Karpas-422 (cell line): ENCODE measurements at places on chromosomes 2 and 18. TPM values are rescaled to one million over a fixed set of nuclear protein-coding genes. Genes with fewer than 3 reads are reported as not detected.

Gene GALNT5
- total RNA-seq = not detected in 2 replicates

Gene TSPYL6
- total RNA-seq = 0.60 TPM in 1 of 2 replicates, not detected in the other

Gene DYNAP
- not detected in 2 replicates for total RNA-seq

Gene ICOS
- total RNA-seq = not detected in 2 replicates

Gene REG1B
- total RNA-seq = not detected in 2 replicates

Gene CHRND
- total RNA-seq = not detected in 2 replicates

Gene LYPD6
- total RNA-seq = not detected in 2 replicates

Gene RBM44
- total RNA-seq = 0.07 and 1.2 TPM in 2 replicates

DNA sequence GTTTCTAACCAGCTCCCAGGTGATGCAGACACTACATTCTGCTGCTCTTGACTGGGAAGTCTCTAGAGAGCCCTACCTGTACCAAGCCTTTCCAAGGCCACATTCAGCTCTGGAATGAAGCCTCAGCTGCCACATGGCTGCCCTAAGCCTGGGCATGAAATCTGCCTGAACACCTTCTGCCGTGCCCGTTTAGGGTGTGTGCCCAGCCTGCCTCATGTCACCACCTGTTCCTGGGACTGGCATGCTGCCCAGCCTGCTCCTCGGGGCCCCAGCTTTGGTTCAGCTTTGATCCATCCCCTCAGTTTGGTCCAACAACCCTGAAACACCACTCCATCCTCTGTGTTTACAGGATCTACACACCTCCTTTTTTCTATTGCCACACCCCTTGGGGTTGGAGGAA is 210.9 kb downstream of the L3MBTL4 start:
- DNase-seq = no peak

GRCh38 chr2:72126186-72127100 is 21.2 kb downstream of the CYP26B1 start:
- no peak for DNase-seq

GRCh38 chr2:100831158-100831750 is 11.3 kb downstream of the NPAS2 start:
- no peak for DNase-seq

DNA sequence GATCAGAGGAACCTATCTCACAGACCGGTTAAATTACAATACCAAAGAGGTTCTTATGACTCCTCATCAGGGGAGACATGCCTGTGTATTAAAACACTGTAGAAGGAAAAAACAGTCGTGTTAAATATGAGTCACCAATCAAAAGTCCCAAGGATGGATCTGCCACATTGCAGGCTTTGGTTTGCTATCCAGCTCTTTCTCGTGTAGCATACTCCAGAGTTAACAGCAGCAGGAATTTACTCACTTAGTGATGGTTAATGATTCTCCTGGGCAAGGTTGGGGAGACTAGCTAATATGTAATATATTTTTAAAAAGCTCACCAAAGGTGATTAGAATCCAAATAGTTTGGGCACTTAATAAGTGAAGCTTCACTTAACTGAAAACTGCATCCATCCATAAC is 109.7 kb downstream of the MBD5 start:
- no peak for DNase-seq

DNA sequence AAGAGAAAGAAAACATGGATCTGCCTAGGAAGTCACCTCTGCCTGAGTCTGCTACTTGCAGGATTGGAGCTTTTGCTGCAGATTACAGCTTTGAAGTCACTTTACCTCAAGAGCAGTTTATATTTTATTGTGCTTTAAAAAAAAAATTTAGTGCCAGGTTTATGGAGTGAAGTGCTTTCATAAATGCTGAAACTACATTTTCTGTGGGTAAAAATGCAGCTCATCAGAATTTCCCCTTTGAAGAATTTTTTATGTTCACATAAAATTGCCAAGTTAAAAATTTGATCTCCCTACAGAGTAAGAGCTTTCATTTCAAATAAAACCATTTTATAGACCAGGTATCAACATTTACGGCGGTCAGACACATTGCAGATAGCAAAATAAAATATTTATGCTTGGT is 25.2 kb downstream of the BCL2L11 start:
- DNase-seq = no peak

DNA sequence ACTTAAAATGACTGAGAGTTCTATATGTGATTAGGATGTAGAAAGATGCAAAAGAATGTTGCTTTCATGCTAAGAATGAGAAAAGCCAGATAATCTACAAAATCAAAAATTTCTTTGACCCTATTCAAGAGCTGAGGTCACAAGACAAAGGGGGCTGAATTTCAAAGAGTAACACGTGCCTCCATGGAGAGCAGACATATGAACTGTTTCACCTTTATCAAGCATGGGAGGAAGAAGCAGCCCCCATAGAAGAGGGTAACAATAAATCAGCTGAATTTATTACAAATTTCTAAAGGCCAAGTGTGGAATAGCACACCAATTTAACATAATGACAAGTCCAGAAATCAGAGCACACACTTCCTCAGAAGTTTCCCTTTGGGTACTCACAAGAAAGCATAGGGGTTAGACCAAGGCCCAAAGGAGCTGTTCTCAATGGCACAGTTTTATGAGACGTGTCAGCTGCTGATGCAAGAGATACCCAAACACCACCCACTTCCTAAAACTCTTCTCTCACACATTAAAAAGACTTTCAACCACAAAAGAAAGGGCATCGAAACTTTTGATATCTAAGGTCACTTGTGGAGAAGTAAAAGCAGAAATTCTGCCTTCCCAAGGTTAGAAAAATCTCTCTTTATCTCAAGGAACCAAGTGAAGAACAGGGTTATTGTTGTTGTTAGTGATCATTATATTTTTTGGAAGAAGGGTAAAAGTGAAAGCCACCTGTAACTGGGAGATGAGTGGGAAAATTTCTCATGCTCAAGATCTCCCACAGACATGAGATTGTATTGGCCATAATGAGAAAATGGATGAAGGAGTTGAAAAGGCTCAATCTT is 950.1 kb downstream of the TRIB2 start:
- DNase-seq = no peak

DNA sequence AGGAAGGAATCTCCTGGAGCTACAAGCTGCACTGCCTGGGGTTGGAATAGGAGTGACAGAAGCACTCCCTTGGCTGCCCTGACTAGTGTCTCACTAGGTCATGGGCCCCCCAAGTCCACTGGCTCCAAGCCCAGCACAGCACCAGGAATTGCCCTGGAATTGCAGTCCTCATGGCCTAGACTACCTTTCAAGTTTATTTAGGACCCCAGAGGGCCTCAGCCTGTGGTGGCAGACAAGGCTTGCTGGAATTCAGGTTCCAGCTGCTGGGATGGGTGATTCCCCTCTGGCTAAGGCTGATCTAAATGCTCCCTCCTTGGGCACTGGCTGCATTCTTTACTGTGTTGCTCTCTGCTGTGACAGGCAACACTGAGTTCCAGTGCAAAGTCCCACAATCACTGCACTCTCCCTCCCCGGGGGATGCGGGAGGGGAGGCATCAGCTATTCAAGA is 14.0 kb downstream of the STRADB start:
- DNase-seq = no peak

DNA sequence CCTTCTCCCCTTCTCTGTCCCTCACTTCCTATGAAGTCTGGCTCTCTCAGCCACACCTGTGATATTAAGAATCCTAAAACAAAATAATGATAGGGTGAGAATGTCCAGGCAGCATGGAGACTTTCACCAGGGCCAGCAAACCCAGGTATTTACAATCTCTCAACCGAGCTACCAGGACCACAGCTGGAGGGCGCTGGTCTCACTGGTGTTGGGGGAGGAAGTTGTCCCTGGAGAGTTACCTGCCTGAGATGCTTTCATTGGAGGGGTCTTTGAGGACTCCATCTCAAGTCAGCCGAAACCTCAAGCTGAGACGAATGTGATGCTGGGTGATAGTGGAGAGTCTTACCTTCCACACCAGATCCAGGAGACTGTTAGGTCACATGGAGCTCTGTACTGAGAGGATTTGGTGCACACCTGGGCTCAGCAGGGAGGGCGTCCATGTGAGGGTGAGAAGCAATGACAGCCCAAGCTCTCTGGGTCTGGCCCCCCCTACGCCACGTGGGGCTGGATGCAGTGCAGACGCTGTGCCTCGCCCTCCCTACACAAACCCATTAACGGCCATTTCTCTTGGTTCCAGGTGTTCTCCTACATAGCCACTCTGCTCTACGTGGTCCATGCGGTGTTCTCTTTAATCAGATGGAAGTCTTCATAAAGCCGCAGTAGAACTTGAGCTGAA is 27.4 kb downstream of the MAL start:
- no peak for DNase-seq

DNA sequence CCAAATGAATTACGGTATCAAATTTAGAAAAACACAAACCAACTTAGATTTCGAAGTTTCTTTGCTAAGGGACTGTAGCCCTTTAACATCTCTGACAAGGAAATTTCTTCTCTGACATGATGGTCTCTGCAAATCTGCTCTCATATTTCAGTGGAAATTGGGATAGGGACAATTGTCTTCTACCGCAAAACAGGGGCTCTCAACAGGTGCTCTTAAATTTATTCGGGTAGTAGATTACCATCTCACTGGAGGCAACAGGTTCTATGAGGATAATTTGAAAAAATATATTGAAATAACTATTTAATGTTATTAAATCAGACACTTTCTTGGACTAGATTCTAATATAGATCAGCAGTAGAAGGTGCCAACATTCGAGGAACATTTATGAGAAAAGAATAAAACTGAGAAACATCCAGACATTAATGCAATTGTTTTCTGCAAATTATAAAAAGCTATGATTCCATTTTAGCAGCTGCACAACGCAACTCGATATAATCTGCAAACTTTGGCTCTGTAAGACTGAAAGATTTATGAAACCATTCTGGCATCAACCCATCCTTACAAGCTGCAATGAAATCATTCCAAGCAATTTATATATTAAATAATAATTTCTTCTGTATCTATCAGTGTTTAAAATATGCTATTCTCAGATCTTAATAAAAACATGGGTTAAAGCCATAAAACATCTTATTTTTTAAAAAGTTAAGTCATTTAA is 10.0 kb upstream of the BCL2 start:
- no peak for DNase-seq

- DNase-seq = no peak
Observed at GRCh38 chr2:36655453-36655852, 41.1 kb upstream of the VIT start.

- DNase-seq = no peak
Observed at GRCh38 chr2:190532581-190532980, 1.9 kb downstream of the NEMP2 start.
